ENCODE measurements at places on chromosomes 11 and 22.

GRCh38 chr11:67705264-67705663 lies 30.8 kb upstream of the ALDH3B2 start:
- DNase-seq, result no peak

GRCh38 chr11:35986947-35987346 lies 43.1 kb downstream of the LDLRAD3 start:
- no peak for DNase-seq

DNA sequence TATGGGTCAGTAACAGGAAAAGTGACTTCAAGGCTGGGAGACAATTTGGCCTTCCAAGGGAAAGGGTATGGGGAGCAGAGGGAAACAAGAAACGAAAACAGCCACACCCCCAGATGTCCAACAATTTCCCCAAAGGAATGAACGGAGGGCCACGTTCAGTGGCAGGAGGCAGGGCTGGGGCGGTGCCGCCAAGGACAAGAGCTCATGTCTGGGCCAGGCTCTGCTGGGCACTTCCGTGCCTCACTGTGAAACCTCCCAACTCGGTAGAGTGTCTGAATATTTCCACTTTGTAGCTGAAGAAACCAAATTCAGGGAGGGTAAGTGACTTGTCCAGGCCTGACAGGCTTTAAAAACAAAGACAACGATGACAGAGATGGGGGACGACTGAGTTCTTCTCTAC lies 11.9 kb downstream of the IFT27 start:
- DNase-seq, result no peak

- DNase-seq, result no peak
Measured at GRCh38 chr11:61873588-61874376, 17.6 kb downstream of the FADS3 start.

DNA sequence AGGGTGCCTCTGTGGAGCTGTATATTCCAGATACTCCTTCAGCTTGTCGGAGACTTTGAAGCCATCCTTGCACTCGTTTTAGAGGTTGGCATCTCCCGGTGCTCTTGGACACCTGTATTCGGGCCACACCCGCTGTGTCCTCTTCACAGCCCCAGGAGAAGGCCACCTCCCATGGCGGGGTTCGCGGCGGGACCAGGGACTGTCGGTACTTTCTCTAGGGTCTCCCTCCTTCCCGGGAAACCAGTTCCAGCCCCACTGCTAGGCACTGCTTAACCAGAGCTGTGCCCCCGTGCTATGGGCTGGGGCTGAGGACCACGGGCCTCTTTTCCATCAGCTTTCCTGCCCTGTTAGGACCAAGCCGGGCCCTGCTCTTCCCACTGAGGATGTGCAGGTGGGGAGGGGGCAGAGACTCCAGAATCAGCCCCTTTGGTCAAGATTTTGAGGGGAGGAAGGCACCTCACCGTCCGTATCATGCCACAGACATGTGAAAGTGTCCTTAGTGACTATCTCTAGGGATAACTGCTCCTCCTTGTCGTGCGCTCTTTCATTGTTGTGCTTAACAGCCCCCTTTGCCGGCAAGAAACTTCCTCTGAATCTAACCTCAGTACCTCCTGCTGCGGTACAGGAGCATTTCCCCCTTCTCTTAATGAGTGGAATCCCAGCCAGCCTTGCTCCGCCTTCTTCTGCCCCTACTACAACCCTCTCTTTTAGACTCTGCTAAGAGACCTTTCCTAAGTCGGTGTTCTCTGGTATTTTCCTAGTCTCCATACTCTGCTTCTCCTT lies 1.2 kb upstream of the B3GAT1 start:
- no peak for DNase-seq

DNA sequence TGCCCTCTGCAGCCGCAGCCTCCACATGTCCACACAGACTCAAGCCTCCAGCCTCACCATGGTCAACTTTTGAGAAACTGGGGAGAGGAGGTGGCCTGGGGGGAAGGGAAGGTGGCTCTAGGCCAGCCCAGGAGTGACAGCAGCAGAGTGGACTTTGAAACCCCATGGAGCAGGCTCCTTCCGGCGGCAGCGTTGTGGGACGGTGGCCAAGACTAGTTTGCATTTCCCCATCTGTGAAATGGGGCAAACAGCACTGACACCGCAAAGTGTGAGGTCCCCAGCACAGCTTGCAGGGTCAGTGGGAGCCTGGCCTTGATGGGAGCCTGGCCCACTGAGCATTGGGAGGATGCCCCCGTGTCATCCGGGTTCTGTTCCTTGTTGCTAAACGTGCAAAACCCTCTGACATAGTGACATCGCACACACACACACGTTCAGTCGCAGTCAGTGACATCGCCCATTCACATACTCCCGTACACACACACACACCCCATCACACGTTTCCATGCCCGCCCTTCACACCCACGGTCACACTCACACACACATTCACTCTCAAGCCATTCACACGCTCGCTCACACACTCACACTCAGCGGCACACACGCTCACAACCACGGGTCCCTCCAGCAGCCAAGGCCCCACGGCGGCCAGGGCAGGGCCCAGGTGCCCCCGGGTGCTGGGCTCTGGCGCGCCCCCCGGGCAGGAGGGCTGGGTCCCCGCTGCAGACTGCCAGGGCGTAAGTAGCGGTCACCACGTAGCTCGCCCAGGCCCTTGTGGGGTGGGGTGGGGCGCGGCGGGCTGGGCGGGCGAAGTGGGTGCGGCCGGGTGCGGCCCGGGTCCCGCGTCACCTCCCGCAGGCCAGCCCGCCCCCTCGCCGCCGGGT lies 585 bp downstream of the CYB5R3 start:
- peak; percentile 9 for DNase-seq

DNA sequence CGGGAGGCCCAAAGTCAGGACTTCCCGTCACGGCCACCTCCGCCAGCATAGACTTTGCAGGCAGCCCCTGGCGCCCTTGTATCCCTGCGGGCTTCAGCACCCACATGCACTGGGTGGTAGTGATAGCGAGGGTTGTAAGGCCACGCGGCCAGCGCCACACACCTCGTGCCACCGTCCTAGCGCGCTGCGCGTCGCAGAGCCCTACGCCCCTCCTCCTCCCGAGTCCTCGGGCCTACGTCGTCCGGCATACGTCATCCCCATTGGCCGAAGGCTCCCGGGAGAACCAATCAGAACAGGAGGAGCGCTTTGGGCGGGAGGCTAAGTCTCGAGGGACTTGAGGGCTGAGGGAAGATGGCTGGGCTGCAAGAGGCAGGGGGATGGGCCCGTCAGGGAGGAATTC lies 1.3 kb upstream of the BTBD18 start:
- no peak for DNase-seq

- DNase-seq, result no peak
Measured at GRCh38 chr22:39530692-39531331, 1.7 kb downstream of the RPS19BP1 start.

DNA sequence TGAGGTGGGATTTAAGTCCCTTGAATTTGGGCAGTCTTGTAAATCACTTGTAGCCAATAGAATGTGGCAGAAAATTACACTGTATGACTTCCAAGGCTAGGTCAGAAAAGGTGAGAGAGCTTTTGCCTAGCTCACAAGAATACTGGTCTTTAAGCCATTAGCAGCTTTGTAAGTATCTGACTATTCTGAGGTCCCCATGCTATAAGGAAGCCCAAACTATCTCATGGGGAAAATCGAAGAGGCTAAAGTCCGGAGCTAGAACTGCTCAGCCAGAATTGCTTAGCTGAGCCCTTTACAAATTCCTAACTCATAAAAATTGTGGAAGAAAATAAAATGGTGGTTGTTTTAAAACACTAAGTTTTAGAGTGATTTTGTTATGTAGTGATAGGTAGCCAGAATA lies 13.0 kb downstream of the FAR1 start:
- no peak for DNase-seq

GRCh38 chr11:3916962-3917361 lies 61.5 kb downstream of the STIM1 start:
- no peak for DNase-seq

- DNase-seq, result no peak
Measured at GRCh38 chr11:14672635-14673034, 29.0 kb downstream of the PDE3B start.

DNA sequence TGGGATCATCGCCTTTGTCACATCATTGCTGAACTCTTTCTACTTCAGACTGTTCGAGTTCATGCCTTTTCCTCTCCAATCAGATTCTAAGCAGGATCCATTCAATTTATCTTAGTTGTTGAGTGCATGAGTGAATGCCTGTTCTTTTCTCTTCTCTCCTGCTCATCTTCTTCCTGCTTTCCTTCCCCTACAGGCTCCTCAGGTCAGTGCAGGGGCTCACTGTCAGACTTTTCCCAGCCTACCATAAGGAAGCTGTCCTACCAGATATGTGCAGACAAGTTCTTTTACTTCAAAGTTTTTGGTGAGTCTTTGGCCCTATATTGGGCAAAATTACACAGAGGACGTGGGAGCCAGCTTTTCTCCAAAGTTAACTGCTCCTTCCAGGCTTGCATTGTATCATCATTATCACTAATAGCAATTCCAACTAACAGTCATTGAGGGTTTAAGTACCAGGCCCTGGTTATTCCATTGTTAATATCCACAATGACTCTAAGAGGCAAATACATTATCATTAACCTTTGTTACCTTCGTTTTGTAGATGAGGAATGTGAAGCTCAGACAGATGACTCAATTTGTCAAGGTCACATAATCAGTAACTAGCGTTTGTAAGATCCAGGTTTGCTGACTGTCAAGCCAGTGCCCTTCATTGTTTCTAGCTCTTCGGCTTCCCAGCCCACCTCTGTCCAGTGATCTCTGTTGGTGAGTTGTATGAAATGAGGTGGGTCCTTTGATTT lies 30.4 kb downstream of the OR6Q1 start:
- no peak for DNase-seq

GRCh38 chr11:6438979-6439571 lies 1.7 kb downstream of the HPX start:
- no peak for DNase-seq

- no peak for DNase-seq
Measured at GRCh38 chr22:27419473-27419872, 382.1 kb downstream of the MN1 start.

GRCh38 chr11:134642206-134642605 lies 230.2 kb upstream of the B3GAT1 start:
- no peak for DNase-seq

GRCh38 chr11:27216270-27217149 lies 146.5 kb downstream of the CCDC34 start:
- DNase-seq, result no peak

GRCh38 chr11:9344061-9344680 lies 29.8 kb upstream of the TMEM41B start:
- DNase-seq, result no peak

GRCh38 chr11:3905080-3905953 lies 49.9 kb downstream of the STIM1 start:
- peak; percentile 38 for DNase-seq

DNA sequence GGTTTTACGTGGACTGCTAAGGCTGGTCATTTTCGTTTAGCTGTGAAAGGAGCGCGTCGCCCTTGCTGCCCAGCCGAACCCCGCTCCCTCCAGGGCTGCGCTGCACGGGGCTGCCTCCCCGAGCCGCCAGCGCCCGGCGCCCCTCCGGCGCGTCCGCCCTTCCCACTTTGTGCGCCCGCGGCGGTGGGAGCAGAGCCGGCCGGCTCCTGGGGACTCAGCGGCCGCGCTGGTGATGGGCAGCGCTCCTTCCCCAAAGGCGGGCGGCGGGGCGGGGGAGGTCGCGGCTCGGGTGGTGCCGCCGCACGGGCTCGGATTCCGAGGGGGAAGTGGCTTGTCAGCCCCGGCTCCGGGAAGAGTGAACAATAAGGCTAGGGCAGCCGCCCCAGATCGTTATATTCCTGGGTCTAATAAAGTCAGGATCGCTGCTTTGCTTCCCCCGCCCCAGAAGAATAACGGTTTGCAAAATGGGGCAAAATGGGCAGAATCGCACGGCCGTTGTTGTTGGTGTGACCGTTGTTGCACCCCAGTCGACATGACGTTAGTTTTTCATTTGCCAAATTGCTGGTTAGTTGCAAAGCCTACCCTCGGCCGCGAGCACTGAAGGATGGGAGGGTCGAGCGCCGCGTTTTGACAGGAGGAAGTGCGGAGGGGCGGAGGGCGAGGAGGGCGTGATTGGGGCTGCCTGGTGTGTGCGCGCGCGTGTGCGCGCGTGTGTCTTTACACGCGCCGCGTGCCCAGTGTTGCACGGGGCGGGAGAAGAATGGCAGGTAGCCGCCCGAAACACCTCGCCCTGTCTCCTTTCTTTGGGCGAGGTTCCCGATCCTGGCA lies 745 bp downstream of the NCAM1 start:
- no peak for DNase-seq

DNA sequence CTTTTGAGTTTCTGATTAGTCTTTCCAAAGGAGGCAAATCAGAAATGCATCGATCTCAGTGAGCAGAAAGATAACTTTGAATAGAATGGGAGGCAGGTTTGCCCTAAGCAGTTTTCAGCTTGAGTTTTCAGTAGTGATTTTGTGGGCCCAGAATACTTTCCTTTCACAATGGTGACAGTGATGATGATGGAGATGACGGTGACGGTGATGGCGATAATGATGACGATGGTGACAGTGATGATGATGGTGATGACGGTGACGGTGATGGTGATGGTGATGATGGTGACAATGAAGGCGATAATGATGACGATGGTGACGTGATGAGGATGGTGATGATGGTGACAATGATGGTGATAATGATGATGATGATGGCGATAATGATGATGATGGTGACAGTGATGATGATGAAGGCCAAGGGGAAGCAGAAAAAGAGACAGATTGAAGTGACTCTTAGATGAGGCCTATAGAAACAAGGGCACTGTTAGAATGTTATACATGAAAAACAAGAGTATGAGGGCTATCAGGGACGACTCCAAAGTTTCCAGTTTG lies 153.4 kb upstream of the B3GAT1 start:
- DNase-seq, result no peak

GRCh38 chr11:117910525-117910924 lies 18.7 kb downstream of the TMPRSS13 start:
- no peak for DNase-seq

- DNase-seq, result no peak
Measured at GRCh38 chr11:35402751-35403660, 16.4 kb downstream of the SLC1A2 start.

DNA sequence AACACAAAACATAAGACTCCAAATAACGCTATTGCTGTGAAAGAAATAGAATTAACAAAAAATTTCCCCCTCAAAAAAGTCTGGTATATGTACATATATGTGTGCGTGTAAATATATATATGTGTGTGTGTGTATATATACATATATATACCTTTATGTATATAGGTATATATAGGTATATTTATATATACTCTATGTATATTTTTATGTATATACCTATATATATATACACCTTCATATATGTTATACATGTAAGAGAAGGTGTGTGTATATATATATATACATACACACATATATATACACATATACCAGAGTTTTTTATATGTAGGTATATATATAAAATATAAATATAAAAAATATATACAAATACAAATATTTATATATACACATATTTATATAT lies 199.2 kb downstream of the RAB38 start:
- DNase-seq, result no peak

- no peak for DNase-seq
Measured at GRCh38 chr11:13966013-13966412, 3.5 kb downstream of the SPON1 start.

GRCh38 chr22:42152661-42153270 lies 22.2 kb upstream of the CYP2D6 start:
- DNase-seq, result no peak
